Stimulated activated naive CD8-positive, alpha-beta T cell treated with anti-CD3 and anti-CD28 coated beads, Interleukin-15, amount 100 ng/mL, for 72 hours (primary cell): ENCODE measurements at places on chromosomes 1 and 21.

- DNase-seq: no peak
These were observed 383.4 kb downstream of the SEC16B start for GRCh38 chr1:177586429-177586828.

DNA sequence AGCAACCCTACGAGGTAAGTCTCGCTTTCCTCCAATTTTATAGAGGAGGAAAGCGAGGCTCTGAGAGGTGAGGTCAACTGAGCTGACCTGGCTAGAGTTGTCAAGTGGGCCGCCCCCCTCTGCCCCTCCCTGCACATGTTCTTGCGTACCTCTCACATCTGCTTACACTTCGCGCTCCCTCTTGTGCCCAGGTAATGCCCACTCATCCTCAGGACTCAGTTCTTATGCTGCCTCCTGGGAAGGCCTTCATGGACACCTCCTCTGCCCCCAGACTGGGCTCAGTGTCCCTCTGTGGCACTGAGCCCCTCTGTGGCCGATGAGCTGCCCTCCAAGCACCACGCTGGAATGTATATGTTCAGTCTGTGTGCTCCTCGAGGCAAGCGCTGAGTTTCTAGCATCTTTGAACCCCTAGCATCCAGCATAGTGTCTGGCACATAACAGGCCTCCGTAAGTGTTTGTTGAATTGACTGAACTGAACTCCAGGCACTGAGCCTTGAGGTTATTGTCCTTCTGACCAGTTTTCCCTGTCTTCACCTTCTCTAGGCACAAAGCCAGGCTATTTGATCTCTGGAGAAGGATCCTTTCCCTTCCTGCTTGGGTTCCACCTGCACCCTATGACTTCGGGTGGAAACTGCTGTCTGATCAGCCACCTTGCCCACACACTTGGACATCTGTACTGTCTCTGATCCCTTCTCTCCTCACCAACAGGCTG is 13.5 kb downstream of the MOV10 start:
- no peak for DNase-seq

DNA sequence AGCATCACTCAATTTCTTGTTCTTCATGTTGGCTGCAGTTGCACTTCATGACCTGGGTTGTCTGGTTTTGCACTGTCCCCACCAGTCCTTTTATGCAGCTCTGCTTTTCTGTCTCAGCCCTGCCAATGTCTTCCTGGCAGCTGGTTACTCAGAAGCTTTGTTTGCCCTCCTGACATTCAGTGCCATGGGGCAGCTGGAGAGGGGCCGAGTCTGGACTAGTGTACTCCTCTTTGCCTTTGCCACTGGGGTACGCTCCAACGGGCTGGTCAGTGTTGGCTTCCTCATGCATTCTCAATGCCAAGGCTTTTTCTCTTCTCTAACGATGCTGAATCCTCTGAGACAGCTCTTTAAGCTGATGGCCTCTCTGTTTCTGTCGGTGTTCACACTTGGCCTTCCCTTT is 6.6 kb downstream of the PIGV start:
- DNase-seq: no peak

DNA sequence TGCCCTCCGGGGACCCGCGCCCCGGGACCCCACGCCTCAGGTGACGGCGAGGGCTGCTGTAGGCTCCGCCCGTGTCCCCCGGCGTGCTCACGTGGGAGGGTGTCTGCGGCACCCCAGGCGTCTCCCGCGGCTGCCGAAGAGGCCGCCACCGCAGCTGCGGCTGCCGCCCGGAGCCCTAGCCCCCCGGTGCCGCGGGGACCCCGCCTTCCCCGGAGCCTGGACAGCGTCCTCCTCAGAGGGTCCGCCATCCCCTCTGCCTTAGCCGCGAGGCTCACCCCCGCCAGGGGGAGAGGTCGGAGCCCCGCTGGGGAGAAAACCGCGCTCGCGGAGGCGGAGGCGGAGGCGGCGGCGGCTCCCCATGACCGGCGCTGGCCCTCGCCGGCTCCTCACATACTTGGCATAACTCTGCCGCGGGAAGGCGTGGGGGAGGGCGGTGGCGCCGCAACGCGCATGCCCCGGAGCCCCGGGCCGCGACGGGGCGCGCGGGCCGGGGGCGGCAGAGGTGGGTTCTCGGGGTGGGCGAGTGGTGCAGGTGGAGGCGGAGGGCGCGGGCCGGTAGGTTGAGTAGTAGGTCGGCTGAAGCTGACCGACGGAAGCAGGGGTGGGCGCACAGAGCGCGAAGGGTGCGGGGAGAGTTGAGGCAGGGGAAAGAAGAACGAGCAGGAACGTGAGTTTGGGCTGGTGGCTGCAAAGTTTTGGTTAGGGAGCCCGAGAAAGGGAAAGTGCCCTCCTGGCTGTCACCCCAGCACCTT is 700 bp upstream of the SYDE2 start:
- peak; percentile 77 for DNase-seq

- no peak for DNase-seq
These were observed 550.1 kb downstream of the LTN1 start for GRCh38 chr21:28442624-28443023.

DNA sequence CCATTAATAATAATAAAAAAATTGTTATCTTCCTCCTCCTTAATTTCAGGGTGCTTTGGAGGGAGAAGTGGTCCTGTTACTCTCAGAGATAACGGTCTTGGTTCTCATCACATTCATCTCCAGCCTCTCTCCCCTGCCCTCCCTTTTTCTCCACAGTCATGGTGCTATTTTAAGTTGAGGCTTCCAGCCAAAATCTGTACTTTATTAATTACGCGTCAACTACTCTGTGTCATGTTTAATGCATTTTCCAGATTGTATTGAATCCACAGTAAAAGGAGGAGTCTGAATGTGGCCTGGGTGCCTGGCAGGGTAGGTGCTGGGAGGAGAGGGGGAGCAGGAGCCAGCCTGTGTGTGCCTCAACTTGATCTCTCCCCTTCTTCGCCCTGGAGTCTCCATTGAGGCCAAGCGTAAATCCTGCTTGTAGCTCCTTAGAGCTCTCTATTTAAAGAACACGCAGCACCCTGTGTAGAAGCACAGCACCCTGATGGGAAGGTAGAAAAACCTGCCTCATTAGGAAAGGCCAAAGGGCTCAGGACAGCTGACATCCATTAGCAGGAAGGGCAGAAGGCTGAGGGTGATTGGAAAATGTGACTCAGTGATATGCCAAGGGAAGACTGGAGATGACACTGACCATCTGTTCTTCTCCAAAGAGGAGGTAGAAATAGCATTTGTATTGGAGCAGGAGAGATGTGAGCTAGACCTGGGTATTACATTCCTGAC is 82.4 kb downstream of the PLXNA2 start:
- no peak for DNase-seq

GRCh38 chr21:42777757-42778344 is 101.5 kb downstream of the WDR4 start:
- no peak for DNase-seq

DNA sequence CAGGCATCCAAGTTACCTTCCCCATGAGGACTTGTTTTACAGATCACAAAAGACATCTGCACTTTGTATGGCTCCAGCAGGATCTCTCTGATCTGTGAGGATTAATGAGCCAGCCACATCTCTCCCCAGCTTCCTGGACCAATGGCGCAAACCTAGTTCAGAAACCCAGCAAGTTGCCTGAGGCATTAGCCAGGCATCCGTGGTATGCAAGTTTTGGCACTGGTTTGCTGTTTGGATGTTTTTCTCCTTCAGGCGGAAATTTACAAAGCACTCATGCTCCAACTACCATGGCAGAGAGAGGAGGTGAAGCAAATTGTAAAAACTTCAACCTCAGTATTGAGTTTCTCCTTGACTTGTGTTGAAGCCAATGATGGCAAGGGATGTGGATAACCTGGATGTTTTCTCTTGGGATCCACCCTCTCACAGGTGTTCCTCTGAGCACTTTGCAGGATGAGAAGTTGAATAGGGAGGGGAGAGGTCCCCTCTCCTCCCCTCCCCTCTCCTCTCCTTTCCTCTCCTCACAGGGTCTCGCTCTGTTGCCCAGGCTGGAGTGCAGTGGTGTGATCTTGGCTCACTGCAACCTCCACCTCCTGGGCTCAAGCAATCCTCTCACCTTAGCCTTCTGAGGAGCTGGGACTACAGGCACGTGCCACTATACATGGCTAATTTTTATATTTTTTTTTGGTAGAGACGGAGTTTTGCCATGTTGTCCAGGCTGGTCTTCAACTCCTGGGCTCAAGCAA is 25.6 kb upstream of the ENO1 start:
- no peak for DNase-seq

GRCh38 chr1:94636624-94637023 is 95.1 kb upstream of the F3 start:
- no peak for DNase-seq

DNA sequence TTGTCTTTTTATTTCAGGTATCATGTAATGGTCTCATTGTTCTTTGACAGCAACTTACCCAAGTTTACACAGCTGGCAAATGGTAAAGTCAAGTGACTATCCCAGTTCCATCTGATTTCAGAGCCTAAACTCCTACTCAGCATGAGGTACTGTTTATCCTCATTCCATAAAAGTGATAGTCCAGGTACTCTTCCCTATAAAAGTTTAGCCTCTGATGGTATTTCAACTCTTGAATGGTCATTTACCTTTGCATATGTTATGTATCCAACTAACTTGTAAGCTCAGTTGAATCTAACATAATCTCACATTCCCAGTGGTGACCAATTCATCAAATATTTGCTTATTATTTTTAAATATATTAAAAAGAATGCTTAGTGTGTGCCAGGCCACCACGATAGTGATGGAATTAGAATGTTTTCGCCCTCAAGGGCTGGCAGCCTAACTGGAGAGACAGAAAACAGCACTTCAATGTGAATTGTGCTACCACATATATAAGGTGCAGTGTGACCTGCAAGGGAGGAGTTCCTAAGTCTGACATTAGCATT is 307.1 kb downstream of the CTH start:
- no peak for DNase-seq

GRCh38 chr1:37989361-37989930 is 376 bp downstream of the SF3A3 start:
- DNase-seq: no peak

DNA sequence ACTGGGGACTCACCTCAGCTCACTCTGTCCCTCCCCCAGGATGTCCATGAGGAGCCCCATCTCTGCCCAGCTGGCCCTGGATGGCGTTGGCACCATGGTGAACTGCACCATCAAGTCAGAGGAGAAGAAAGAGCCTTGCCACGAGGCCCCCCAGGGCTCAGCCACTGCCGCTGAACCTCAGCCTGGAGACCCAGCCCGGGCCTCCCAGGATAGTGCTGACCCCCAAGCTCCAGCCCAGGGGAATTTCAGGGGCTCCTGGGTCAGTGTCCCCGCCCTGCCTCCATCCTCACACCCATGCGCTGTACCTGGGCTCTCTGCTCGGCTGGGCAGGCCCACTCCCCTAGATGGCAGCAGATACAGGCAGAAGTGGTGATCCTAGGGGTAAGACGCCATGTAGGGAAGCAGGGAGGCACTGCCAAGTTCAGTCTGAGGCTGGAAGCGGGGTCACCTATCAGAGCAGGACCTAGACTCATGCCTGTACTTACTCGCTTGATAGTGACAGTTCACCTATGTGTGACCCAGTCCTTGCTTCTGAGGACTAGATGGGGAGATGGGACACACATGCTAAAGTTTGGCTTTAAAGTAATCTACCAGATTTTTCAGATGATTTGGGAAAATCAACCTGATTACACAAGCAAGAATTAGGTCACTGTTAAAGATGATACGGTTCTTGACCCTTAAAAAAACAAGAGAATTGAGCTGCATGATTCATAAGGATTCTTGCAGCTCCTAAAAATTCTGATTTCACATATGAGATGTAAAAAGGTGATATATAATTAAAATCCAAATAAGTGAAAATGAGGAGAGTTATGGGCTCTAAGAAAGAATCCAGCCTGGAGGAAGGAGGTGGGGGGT is 38.7 kb downstream of the ETNK2 start:
- DNase-seq: no peak

DNA sequence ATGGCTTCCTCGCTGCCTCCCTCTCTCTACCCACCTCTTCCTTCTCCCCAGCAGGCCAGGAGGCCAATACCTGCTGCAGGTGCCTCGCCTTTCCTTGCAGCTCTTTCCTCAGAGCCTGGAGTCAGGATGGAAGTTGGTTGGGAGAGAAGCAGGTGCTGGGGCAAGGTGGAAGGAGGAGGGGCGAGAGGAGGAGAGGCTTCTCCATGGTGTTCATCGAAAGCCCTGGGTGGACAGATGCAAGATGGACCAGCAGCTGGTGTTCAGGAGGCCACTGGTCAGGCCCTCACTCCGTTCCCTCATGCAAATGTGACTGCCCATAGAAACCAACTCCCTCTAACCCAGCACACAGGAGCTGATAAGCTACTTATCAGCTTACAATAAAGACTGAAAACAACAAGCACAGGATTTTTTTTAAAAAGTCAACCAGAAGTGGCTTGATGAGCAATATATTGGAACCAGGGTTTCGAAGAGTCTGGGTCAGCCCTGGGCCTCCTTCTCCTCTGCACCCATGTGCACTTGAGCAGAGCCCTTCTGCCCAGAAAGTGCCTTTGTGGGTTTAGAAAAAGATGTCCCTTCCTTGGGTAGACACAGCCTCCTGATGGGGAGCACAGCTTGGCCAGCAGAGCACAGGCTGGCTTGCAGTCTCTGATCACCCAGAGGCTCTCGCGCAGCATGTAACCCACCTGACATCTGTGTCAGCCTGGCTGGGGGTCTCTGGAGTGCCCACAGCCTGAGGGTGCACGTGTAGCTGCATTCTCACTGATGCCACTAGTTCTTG is 16.6 kb upstream of the GSTM4 start:
- no peak for DNase-seq

DNA sequence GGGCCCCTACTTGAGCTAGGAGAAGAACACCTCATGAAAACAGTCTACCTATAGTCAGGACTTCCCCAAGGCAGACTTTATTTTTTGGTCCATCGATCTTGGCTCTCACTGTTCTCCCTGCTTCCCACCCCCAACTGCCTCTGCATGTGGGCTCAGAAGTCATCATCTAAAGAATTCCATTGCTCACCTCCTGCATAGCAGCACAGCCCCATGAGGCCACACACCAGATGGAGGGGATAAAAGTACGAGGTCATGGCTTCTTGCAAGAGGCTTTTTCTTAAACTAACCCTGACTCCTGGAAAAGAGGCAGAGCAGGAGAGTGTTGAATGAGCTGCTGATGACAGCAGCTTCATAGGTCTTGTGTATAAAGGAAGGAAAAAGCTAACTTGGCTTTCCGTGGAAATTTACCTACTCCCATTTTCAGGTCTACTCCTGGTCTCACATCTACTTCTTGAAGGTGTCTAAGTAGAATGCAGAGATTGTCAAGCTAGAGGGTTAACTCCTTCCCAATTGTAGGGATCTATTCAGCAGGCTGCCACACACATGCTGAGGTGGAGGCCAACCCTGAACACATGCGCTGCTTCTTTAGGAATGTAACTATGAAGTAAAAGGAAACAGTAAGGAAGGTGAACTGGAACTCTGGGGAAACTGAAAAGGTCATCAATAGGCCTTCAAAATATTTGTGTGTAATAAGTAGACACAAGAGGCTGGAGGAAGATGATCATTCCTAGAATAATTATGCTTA is 18.7 kb downstream of the WNT2B start:
- DNase-seq: no peak

DNA sequence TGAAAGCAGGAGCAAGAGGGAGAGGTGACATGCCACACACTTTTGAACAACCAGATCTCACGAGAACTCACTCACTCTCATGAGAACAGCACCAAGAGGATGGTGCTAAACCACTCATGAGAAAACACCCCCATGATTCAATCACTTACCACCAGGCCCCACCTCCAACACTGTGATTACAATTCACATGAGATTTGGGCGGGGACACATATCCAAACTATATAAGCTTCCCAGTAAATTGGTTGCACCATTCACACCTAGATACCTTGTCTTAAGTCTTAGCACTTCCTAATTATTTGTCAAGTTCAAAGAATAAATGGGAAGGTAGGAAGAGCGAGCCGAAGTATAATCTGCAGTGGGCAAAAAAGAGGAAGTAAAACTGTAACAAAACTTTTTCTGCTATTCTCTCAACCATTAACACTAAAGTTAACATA is 34.3 kb downstream of the AMY1C start:
- no peak for DNase-seq

GRCh38 chr1:37945743-37946702 is 830 bp downstream of the INPP5B start:
- DNase-seq: no peak
